ENCODE measurements at places on chromosomes 16 and 17.
A peak's percentile ranks its signal among the peaks of the same experiment; 100 is the strongest.

GRCh38 chr16:15803618-15804017 lies 53.2 kb downstream of the MYH11 start:
- DNase-seq = no peak

DNA sequence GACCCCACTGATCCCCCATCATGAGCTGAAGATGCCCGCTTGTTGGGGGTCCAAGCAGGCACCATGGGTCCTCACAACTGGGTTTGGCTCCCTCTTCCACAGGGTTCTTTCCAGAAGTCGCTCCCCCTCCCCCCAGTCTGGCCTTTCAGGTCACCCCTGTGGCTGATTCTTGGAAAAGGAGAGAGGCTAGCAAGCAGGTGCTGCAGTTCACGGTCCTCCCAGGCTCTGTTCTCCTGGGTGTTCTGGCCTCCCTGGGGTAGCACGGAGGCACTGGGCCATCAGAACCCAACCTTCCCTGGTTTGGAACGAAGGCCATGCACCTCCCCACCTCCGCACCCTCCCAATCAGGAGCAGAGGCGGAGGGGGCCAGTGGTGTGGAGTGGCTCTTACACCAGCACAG lies 18.9 kb downstream of the CACNA1G start:
- DNase-seq = no peak

GRCh38 chr16:88785106-88785924 lies at the start of gene PIEZO1:
PIEZO1 (minus strand) TSS chr16:88785220; CDS start chr16:88784964, 256 bp downstream.
- peak; percentile 69 for DNase-seq

- DNase-seq = no peak
Measured at GRCh38 chr17:47131761-47132160, 57.3 kb downstream of the CDC27 start.

DNA sequence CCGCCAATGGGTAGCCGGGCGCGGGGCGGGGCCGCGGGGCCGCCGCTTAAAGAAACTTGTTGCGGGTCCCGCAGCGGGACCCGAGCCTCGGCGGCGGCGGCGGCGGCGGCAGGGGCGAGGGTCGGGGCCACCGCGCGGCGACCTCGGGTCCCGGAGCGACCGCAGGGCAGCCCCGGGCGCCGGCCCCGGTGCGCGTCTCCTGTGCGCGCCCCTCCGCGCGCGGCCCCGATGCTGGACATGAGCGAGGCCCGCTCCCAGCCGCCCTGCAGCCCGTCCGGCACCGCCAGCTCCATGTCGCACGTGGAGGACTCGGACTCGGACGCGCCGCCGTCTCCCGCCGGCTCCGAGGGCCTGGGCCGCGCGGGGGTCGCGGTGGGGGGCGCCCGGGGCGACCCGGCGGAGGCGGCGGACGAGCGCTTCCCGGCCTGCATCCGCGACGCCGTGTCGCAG lies at the start of gene SOX8:
Gene SOX8 (plus strand): TSS at position 76 of the 450 bp plus-strand sequence. CDS start 153 bp downstream, at position 229.
- DNase-seq = no peak

Measured in HEK293T (cell line).